PC-3 (cell line): ENCODE measurements at places on chromosomes 2 and 18. TPM values are rescaled to one million over a fixed set of nuclear protein-coding genes. Genes with fewer than 3 reads are reported as not detected.

Gene ANO7
- 2.6 and 2.9 TPM in 2 replicates for total RNA-seq

Gene RBMS1
- total RNA-seq: 36.4 and 38.8 TPM in 2 replicates

DNA sequence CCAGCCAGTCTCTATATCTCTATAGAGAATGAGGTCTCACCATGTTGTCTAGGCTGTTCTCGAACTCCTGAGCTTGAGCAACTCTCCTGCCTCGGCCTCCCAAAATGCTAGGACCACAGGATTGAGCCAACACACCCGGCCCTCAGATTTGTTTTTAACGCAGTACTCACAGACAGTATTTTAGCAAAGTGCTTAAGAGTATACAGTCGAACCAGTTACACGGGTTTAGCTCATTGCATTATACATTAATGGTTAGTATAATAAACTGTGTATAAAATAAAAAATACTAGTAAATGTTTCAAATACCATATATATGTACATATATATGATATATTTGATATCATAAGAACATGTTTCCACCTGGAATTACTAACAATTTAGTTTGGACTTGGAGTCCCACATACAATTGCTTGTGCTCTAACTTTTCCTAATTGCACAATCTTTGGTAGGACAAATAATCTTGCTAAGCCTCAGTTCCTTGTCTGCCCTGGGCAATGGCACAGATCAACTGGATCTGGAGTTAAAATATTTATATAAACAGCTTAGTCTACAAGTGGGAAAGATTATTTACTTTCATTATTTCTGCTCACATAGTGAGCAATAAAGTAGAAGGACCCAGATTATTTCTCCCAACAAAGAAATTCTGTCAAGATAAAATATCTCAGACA is 508.9 kb upstream of the LRATD1 start:
- DNase-seq: no peak

GRCh38 chr18:75456199-75456631 is 28.7 kb upstream of the SMIM21 start:
- no peak for DNase-seq

GRCh38 chr2:28052691-28053090 is 162.2 kb downstream of the BABAM2 start:
- DNase-seq: no peak
